ENCODE measurements at places on chromosomes 2 and 18. TPM values are rescaled to one million over a fixed set of nuclear protein-coding genes. Genes with fewer than 3 reads are reported as not detected.

DNA sequence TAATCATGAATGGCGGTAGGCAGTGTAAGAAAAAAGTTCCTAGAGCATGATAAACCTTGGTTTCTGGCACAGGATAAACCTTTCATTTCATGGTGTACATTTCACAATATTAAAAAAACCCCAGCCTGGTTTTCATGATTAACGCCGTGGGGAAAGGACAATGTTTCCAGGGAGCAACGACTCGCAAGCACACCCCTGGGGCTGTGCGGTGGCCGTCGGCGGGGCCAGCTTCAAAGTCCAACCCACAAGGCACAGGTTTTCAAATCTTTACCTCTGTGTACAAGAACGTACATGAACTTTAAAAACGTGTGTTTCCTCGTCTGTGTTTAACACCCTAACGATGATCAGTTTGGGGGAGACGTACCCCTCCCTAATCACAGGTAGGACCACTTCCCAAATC is 118.1 kb downstream of the NOL10 start:
- no peak for DNase-seq

RGPD3 gene
- total RNA-seq: 0.14 TPM

FLACC1 gene
- 0.39 TPM for total RNA-seq

GPR35 gene
- total RNA-seq: 0.07 TPM

DNA sequence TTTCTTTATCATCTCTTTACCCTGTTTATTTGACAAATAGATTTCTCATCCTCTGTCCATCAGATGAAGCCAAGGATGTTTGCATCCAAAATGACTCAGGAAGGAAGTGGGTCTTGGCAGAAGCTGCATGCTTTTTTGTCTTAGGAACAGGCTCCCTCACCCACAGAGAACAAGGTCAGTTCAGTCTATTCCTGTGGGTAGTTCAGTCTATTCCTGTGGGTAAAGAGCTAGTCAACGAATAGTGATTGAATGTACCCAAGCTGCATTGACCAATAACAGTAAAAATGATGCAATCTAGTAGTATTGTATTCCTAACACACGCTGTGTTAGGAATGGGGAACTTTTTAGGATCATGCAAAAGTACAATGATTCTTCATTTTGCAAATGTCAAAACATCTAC is 290.8 kb upstream of the TANK start:
- peak; percentile 25 for DNase-seq

DNA sequence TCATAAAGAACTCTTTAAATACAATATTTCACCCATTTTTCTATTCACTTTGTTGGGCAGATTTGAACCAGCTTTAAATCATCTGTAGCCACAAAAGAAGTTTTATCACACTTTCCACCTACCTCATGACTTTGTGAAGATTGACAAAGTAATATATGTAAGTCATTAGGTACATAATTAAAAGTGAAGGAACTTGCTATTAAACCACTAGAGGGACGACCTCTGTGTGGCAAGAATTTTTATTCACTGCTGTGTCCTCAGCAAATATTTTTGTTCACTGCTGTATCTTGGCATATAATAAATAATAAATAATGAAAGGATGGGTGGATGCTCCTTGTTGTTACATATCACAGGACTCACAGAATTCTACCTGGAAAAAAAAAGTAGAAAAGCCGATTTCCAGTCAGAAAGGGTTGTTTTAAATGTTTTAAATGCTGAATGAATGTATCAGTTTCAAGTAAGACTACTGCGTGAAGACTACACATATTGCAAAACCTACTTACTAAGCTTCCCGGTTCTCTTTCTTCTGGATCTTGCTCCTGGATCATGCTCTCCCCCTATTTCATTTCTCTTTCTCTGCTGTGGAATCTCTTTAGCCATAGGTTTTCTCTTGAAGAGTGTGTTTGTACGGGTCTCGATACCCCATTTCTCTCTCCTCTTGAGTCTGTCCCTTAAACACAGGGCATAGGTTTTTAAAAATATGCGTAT is 44.8 kb downstream of the KCMF1 start:
- DNase-seq: no peak

GRCh38 chr2:207525296-207525695 is 4.5 kb upstream of the CREB1 start:
- DNase-seq: no peak

DNA sequence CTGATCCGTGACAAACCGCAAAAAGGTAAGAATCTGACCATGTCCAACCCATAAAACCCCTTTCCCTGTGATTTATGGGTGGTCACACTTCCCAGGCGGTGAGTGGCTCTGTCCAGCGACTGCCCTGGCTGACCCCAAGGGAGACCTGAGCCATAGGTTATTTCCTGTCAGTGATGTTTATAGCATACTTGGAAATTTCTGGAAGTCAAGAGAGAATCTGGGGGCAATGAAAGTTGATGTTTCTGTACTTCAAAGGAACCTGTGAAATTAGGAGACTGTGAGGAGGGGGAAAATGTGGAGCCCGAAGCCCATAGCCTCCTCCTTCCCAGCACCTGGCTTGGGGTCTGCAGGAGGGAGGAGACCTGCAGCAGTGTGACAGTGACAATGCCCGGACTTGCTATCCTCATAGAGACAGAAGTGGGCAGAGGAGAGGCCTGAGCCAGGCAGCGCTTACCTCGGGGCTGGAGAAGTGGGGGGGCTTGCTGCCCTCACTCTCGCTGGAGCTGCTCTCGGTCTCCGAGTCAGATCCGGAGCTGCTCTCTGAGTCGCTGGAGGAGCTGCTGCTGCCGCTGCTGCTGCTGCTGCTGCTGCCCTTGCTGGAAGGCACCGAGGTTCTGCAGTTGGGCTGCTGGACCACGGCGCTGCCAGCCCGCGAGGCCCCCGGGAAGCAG is 111.3 kb upstream of the REV1 start:
- no peak for DNase-seq

DNA sequence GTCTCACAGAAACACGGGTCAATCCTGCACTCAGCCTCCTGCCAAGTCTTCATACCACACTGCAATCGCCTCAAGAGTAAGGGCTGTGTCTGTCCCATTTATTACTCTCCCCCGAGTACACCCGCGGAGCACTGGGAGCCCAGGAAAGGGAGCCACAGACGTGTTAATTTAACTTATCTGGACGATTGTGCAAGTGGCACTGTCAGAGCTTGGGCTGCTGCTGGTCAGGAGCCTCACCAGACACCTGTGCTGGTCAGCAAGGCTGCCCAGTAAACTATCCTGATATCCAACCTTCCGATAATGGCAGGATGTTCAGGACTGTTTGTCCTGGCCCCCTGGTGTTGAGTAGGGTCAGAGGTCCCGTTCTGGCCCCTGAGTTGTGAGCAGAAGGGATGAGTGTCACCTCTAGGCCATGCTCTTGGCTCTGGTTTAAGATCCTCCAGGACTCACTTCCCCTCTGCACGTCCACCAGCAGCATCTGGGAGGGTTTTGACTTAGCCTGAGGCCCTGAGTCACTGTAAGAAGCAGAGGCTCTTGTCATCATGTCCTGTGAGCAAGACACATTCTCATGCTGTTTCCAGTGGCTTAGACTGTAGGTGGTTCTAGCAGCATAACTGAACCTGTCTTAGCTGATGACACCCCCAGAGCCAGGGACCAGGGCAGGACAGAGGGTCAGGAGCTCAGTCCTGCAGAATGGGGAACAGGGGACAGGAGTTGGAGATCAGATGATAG is 82.5 kb upstream of the ARL4C start:
- no peak for DNase-seq

DNA sequence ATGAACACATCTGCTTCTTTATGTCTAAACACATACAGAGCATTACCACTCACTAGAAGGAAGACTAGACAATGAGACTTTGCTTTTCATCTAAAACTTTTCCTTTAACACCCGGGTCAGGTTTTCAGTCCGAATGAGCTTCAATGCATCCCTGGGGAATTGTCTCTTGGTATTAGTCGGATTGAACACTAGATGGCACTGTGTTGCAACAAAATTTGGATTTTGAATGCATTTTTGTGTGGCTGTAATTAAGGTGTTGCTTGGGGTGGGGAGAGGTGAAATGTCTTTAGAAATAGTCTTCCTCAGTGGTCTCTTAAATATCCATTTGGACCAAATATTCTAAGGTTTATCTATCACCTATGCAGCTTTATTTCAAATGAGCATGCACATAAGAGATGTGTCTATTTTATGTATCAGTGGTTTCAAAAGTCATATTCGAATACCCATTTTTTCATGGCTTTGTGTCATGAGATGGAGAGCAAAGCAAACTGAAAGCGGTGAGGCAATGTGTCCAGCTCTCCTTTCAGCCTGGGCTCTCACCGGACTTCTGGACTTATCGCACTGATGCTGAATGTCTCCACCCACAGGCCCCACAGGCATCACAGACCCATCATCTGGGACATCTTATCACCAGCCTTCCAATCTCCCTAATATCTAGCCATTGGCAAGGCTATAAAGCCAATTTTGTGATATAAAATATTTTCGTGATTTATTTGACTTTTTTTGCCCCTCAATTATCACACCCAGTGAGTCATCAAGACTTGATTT is 510.3 kb downstream of the RNF144A start:
- DNase-seq: peak; percentile 4

GRCh38 chr2:195648787-195649186 is 8.2 kb upstream of the SLC39A10 start:
- DNase-seq: no peak

CYP27A1 gene
- 0.44 TPM for total RNA-seq

- no peak for DNase-seq
Measured at GRCh38 chr18:58325494-58325893, 281.5 kb downstream of the NEDD4L start.

GRCh38 chr2:220574038-220574437 is 946.6 kb downstream of the SLC4A3 start:
- DNase-seq: no peak

TM4SF20 gene
- not detected for total RNA-seq

CDK15 gene
- 0.14 TPM for total RNA-seq

UGT1A10 gene
- total RNA-seq: not detected
